Smooth muscle cell of the brain vasculature (primary cell): ENCODE measurements at places on chromosomes 2 and 18.
A peak's percentile ranks its signal among the peaks of the same experiment; 100 is the strongest.

DNA sequence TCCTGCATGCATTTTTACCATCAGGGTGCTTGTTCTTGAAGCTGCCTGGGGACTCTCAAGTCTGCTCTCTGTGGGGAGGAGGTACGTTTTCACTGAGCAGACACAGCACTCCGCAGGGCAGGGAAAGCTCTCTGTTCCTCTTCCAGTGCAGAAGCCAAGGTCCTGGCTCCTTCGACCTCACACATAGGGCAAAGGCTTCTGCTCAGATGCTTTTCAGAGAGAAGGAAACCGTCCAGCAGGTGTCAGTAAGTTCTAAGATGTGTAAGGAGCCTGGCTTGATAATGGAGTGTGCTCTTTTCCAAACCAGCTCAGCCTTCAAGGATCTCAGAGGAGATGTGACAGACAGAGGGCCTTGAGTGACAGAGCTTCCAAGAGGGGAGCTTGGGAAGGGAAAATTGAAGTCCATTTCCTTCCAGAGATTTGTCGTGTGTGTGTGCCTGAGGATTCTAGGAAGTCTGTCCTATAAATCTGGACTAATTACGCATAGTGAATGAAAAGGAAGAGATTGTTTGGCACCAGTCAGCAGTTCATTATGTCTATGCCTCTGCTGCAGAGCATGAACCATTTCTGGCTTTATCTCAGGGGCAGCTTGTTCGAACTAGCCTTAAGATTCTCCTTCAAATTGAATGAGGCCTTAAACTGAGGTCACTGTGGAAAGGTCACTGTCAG is 67.3 kb upstream of the UPP2 start:
- DNase-seq = peak; percentile 57

DNA sequence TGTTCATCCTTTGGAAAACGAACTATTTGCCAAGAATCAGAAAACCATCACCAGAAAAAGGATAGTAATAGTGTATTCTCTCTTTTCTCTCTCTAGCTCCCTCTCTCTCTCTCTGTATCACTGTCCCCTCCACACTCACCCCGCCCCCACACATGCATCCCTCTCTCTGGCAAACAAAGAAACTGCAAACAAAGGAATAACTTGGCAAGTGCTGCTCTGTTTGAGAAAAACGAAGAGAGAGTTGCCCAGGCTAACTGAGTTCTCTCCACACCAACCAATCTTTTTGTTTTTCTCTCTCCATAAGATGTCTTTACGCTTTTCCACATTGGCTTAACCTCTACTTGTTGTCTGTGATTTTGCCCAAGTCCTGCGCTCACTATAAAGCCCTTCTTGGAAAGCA is 316.2 kb downstream of the EPHA4 start:
- no peak for DNase-seq

DNA sequence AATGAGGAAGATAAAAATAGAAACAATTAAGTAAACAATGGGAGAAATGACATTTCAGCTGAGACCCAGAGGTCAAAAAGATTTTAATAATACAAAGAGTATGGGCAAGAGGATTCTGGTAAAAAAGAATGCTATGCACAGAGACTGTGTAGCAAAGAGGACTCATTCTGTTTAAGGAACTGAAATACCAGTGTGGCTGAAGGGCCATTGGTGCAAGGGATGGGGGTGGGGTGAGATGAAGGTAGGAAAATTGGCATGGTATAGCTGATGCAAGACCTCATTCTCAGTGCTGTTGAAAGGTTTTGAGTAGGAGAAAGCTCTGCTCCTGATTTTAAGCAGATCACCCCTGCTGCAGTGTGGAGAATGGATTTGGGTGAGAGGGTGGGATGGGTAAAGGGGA is 10.8 kb downstream of the GALNT1 start:
- DNase-seq = no peak

- DNase-seq = no peak
Observed at GRCh38 chr2:31944828-31945571, 65.8 kb downstream of the MEMO1 start.

DNA sequence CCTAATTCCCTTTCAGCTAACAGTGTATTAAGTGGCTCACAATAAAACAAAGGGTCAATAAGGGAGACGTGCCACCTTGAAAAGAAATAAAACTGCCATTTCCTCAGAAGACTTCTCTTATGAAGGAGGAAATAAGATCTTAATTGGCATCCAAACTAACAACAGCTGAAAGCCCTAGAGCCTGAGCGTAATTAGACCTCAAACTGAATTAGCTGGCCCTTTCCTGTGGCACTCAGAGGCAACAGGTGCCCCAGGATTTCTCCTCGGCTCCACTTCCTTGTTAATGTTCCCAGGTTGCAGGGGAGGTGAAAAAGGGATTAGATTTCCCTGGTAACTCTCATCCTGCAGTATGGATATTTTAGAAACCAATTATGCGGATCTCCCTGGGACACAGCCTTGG is 804.3 kb downstream of the DCDC2C start:
- no peak for DNase-seq

DNA sequence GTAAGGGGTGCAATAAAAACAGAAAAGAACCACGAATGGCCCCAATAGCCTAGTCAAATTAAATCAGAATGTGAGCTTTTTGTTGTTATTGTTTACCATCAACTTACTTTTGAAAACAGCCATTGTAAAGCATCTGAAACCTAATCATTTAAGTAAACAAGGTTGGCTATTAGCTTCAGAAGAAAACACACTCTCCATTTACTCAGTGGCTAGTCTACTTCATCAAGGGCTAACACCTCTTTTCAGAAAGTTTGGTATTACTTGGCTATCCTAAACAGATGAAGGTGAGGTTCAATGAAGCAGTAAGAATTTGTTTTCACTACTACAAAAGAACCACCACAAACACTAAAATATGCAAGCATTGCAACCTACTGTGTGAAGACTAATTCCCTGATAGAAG is 398.0 kb downstream of the CDH2 start:
- DNase-seq = no peak

DNA sequence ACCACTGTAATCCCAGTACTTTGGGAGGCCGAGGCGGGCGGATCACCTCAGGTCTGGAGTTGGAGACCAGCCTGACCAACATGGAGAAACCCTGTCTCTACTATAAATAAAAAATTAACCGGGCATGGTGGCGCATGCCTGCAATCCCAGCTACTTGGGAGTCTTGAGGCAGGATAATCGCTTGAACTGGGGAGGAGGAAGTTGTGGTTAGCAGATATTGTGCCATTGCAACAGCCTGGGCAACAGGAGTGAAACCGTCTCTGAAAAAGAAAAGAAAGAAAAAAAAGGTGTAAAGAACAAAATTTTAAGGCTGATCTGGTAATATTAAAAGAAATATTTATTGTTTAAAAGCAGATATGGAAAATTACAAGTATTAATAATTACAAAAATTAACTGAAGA is 29.7 kb downstream of the ZNF804A start:
- no peak for DNase-seq

GRCh38 chr2:175823002-175823706 is 178.9 kb downstream of the LNPK start:
- no peak for DNase-seq

DNA sequence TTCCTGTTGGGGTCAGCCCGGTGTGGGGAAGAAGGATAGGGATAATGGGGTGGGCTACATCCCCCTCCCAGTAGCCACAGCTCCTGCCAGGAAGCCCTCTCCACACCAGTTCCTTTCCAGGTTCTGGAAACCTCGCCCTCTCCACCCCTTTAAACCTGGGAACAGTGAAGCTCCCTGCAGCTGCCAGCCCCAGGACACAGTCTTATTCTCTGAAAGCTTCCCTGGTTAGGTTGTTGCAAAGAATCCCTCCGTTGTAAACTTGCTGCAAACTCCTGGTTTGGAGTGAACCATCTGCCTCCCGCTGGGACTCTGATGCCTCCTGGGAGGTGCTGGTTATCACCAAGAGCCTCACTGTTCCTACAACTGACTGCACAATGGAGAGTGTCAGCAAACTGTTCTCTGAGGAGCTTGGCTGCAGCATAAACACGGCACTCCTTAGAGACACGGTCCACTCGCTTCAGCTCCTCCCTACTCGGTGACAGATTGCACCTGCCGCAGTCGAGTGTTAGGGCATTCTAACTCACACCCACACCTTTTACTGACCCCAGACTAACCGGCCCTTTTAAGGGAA is 261.8 kb upstream of the RAB6C start:
- DNase-seq = no peak

GRCh38 chr2:190649798-190650390 is 1.0 kb downstream of the NAB1 start:
- DNase-seq = no peak

- no peak for DNase-seq
Observed at GRCh38 chr18:70072678-70073077, 125.0 kb upstream of the CD226 start.

- no peak for DNase-seq
Observed at GRCh38 chr2:180747728-180748127, 232.7 kb upstream of the UBE2E3 start.

GRCh38 chr2:160630801-160631590 is 137.4 kb upstream of the RBMS1 start:
- DNase-seq = no peak

DNA sequence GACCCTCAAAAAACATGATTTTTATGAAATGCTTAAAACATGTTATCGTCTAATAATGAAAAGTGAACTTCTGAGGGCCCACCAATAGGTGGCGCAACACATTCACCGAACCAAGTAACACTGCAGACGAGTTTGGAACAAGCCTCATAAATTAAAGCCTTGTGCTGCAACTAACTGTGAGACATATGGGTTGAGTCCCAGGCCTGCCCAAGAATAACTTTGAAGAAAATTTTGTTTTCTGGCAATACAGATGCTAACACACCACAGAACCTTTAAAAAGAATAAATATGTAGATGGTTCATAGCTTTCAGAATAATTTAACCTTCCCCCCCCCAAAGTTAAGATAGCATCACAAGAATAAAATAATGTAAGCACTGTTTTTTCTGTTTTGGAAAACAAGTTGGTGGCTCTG is 285.9 kb downstream of the RNF144A start:
- peak; percentile 35 for DNase-seq

DNA sequence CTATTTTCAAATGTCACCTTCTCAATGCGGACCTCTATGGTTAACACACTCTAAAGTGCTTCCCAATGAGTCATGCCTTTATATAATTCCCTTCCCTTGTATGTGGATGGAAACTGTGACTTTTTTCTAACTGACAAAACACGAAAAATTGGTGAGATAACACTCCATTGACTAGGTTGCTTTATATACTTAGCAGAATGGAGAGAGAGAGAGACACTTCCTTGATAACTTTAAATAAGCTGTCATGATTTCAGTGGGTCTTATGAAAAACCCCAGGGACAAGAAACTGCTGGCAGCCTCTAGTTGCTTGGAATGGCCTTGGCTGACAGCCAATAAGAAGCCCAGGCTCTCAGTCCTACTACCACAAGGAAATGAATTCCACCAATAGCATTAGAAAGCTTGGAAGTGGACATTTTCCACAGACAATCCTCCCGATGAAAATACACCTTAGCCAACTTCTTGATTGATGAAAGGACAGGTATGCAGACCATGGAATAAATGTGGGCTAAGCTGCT is 322.2 kb downstream of the ZNF804A start:
- DNase-seq = no peak

DNA sequence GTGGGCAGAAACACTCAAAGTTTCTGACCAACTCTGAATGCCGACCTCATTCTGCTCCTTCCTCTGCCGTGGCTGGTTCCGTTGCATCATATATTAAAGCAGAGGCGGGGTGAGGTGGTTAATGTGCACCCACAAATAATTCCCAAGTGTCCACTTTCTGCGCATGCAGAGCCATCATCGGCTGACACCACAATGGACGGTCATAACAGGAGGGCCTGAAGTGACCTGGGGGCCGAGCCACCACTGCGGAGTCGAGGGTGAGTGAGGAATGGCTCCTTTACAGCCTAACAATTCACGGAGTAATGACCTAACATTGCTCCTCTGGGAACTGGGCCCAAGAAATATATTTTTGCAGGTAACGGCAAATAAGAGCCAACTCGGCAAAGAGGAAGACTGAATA is 32.9 kb upstream of the GLI2 start:
- no peak for DNase-seq

GRCh38 chr18:63312019-63312409 is 7.6 kb downstream of the BCL2 start:
- DNase-seq = no peak

DNA sequence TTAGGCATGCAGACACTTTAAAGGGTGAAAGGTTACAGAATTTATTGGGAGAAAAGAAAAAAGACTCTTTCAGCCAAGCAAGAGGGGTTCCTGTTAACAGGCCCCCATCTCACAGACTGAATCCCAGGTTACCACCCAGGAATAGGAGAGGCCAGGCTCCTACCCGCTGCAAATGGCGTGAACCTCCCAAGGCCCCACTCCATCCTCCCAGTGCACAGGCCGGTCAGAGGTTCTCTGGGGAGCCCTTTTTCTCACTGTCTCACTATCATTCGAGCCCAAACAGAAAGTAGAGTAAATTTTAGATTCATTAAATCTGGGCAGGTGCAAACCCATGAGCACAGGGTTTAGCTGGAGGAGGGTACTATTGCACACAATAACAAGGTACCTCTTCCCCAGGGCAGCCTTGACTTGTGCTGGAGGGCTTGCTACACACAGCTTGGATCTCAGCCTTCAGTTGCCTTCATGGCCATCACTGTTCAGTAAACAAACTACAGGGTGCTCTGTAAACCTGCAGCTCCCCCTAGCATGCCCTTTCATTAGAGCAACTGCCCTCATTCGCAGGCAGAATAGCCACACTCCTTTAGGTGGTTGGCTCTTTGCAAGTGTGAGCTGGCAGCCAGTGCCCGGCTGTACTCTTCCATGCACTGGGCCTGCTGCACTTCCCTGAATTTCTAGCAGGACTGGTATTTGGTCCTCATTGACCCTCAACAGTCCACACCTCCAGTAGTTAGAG is 7.3 kb upstream of the PLEK start:
- no peak for DNase-seq

DNA sequence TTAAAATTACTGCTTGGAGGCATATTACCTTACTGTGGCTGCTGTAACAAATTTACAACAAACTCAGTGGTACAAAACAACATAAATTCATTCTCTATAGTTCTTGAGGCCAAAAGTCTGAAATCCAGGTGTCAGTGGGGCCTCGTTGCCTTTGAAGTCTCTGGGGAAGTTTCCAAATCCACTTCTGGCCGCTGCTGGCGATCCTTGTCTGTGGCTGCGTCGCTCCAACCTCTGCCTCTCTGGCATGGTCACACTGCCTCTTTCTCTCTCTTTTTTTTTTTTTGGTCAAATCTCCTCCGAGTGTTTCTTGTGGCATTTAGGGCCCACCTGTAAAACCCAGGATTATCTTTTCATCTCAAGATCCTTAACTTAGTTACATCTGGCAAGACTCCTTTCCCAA is 182.8 kb downstream of the ST6GAL2 start:
- DNase-seq = no peak
